RWPE1 (cell line): ENCODE measurements at places on chromosomes 7 and 10.

GRCh38 chr10:77348082-77348481 is 289.5 kb downstream of the KCNMA1 start:
- DNase-seq, result no peak

DNA sequence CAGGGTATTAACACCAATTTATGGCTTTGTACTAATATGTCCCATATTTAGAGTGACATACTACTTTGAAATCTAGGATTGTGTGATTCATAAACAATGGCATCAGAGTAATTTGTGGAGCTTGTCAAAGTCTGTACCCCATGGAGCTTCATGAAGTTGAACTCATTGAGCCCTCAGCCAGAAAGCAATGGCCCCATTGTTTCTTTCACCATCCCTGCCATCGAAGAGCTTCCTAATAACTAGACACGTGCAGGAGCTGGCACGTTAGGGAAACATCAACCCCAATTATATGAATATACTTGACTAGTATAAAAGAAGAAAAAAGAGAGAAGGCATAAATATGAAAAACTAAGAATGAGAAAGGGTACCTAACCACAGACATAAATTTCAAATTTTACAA is 206.6 kb downstream of the CXCL12 start:
- DNase-seq, result no peak

DNA sequence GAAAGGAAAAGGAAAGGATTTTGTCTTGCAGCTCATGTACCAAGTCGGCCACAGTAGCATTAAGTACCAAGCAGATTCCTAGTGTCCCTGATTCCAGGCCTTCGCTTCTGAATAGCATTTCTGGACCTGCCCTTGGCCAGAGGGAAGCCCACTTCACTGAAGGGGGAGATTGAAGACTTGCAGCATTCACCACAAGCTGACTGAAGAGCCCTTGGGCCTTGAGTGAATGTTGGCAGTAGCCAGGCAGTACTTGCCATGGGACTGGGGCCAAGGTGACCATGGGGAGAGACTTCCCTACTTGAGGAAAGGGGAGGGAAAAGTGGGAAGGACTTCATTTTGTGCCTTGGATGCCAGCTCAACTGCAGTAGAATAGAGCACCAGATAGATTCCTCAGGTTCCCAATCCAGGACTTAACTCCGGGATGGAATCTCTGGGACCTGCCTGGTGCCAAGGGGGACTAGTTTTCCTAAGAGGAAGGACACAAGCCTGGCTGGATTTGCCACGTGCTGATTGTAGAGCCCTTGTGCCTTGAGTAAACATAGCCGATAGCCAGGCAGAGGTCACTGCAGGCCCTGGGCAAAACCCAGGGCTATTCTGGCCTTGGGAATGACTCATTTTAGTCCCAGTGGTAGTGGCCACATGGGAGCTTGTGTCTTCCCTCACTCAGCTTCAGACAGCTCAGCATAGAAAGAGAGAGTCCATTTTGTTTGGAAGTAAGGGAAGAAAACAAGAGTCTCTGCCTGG is 141.7 kb upstream of the KCND2 start:
- DNase-seq, result no peak

DNA sequence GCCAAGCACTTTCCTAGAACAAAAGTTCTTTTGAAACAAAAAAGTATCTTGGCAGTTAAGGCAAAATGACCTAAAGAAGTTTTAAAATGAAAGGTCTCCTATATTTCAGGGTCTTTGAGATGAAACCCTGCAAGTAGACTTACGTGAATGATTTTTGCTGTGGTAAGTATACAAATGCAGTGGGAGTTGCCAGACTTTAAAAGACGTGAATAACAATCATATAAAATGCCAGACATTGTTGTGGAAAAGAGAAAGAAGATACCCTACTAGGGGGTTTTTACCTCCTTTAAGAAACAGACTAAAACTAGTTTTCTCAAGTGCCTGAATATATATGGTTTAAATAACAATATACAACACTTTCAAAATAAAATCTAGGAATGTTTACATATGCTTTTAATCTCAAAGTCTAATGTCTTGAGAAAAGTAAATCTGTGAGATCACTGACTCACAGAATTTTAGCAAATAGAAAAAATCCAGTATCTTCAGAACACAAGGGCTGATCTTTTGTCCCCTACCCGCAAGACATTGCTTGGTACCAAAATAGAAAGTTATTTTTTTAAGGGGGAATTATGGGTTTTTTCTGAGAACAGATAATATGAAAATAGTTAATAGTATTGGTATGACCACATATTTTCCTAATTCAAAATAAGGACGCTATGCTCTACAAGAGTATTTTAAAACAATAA is 29.5 kb downstream of the LRRC17 start:
- no peak for DNase-seq

- DNase-seq, result no peak
Measured at GRCh38 chr10:132453470-132453861, 56.5 kb downstream of the PWWP2B start.
